Body of pancreas (tissue), 4 donors: ENCODE measurements at places on chromosomes 5 and 9.

DNA sequence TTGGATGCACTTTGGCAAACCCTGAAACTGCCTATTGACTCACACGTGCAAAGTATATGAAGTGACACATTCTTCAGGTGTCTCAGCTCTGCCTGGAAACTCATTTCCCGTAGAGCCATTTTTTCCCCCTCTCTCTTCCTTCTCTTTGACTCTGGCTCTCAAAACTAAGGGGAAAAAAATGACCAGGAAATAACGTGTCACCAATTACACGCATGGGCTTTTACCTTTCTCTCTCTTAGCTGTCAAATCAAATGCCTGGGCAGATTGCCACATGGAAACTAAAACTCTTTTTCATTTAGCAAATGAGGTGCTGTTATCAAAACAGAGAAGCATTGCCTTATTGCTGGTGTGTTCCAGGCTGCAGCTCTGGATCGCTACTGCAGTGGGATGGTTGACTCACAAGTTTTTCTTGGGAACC, 18.3 kb upstream of the IFNK start:
- DNase-seq: no peak

- no peak for DNase-seq
Measured at GRCh38 chr5:39178171-39178570, 41.2 kb downstream of the FYB1 start.

- peak; percentile 26 for DNase-seq
Measured at GRCh38 chr9:4299005-4299795, 668 bp downstream of the GLIS3 start.

DNA sequence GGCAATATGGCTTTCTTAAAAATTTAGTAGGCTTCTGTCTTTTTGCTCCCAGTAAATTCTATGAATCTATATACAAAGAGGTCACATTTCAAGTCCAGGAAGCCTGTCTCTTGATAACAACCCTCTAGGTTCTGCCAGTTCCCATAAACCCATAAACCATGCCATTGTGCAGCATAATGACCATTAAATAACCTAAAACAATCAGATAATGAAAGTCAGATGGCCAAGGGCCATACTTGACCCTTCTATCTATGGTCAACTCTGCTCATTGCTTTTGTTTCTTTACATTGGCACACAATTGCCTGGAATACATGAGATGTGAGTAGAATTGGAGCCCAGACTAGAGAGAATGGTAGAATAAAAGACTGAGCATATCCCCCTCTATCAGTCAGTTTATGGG, 305.4 kb upstream of the KIF2A start:
- DNase-seq: no peak

DNA sequence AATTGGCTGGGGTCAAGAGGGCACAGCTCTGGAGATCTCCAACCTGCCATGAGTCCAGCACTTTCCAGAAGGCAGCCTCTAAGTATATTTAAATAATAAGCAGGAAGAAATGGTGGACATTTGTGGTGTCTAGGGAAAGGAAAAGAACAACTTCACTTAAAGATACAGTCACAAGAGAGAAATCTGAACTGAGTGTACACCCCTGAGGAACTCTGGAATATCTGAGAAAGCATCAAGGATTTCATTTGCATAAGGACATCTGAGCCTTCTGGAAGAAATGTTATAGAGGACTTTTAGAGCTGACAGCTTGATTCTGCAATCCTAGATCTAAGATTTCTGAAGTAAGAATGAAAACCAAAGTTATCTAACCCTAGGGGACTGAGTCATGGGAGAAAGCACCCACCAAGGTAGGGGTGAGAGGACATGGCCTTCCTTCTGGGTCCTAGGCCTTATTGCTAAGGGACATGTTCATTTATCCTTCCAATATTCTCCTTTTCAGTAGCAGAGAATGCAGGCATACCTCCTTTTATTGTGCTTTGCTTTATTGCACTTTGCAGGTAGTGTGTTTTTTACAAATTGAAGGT, 253.4 kb upstream of the SLC24A2 start:
- no peak for DNase-seq

DNA sequence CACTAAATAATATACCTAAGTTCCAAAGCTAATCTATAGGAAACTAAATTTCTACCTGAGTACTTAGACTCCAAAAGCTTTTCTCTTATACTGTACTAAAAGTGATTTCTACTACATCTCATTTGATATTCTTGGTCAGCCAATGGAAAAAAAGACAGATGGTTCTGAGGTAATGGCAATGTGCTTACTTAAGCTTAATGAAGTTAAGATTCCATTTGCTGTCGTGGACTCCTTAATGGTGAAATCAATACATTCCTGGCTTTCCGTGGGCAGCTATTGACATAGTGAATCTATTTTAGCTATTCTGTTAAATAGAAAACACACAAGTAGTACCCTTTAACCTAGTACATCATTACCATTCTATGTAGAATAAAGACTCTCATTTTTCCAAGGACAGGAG, 1825.6 kb upstream of the CDH9 start:
- DNase-seq: no peak

- no peak for DNase-seq
Measured at GRCh38 chr5:1939256-1939655, 56.5 kb upstream of the IRX4 start.

DNA sequence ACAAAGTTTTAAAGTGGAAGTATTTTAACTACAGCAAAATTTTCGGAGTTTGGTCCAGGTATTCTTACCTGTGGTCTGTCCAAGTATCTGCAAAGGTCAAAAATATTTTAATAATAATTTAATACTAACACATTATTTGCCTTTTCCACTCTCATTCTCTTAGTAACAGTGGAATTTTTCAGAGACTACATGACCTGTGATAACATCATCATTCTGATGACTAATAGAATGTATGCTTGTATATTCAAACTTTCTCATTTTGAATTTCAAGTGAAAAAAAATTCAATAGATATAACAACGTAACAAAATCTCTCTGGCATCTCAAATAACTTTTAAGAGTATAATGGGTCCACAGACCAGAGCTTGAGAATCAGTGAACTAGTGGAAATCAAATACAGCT, 78.3 kb downstream of the FBXL17 start:
- no peak for DNase-seq

- no peak for DNase-seq
Measured at GRCh38 chr5:93993161-93993560, 251.8 kb upstream of the POU5F2 start.

- DNase-seq: no peak
Measured at GRCh38 chr5:42843675-42844292, 32.1 kb upstream of the SELENOP start.

GRCh38 chr5:173623296-173623771, 6.9 kb upstream of the BOD1 start:
- DNase-seq: no peak

- no peak for DNase-seq
Measured at GRCh38 chr5:65142511-65143011, 339.2 kb downstream of the ADAMTS6 start.

DNA sequence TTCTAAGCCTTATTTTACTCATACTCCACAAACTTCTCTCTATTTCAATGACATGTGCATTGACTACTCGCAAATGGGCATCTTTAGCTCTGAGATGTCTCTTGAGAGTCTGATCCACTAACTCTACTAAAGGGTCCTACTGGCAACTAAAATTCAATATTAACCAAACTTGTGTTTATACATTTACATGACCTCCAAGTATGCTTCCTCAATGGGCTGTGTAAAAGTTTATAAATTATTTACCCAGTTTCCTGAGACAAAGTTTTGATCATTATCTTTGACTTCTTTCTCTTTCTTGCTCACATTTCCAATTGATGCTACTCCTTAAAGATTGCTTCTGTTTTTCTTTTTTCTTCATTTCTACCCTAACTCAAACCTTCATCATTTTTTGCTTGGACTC, 510.1 kb upstream of the DAB2 start:
- DNase-seq: no peak
